Head of caudate nucleus (tissue), 42 donors: ENCODE measurements at places on chromosomes 5 and 9.

GRCh38 chr5:19782566-19782965 lies 205.4 kb downstream of the CDH18 start:
- no peak for DNase-seq

DNA sequence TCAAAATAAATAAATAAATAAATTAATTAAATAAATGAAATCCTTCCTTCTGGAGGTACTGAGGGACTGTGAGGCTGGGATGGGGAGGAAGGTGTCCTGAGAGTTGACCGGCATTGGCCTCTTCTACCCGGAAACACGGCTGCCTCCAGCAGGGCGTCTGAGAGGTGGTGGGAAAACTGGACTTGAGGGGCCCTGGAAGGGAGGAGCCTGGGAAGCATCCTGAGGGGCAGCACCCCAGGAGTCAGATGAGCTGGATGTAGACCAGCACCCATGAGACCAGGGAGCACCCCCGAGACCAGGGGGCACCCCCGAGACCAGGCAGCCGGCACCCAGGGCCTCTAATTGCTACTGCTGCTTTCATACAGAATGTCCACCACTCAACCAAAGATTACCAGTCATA lies 8.8 kb upstream of the NSMF start:
- DNase-seq: no peak

GRCh38 chr5:156414391-156414790 lies 87.4 kb downstream of the SGCD start:
- no peak for DNase-seq

DNA sequence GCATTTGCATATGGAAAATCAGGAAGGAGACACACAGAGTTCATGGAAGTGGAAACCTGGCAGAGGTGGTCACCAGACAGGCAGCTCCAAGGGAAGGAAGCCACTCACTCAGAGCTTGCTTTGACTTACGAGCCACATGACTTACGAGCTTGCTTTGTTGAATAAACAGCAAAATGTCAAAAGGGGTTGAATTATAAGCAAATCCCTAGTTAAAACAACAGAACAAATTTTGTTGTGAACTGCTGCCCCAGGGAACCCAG lies 164.3 kb downstream of the SYK start:
- DNase-seq: no peak

GRCh38 chr9:90441814-90442213 lies 200.8 kb downstream of the DIRAS2 start:
- no peak for DNase-seq

- no peak for DNase-seq
These were observed 12.1 kb upstream of the PTAR1 start for GRCh38 chr9:69771775-69772418.

GRCh38 chr9:27473111-27473529 lies 51.0 kb upstream of the IFNK start:
- peak; percentile 61 for DNase-seq

GRCh38 chr5:10671041-10672008 lies 89.7 kb downstream of the DAP start:
- no peak for DNase-seq

DNA sequence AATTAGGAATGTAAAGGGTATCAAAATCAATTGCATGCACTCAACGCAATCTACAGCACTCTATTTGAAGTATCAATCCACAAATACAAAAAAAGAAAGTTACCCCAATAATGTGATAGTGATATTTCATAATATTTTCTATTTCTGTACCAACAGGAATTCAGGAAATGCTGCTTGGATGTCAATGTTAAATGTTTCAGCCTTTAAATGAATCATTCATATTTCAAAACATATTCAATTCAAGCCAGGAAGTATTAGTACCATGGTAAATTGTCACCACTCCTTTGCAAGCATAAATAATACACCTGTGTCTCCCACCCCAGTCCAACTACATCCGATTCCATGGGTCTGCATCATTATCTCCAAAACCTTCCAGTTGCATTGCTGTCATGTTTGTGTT lies 1185.5 kb upstream of the CDH18 start:
- no peak for DNase-seq

GRCh38 chr5:35777358-35778087 lies 79.2 kb upstream of the IL7R start:
- DNase-seq: peak; percentile 57

DNA sequence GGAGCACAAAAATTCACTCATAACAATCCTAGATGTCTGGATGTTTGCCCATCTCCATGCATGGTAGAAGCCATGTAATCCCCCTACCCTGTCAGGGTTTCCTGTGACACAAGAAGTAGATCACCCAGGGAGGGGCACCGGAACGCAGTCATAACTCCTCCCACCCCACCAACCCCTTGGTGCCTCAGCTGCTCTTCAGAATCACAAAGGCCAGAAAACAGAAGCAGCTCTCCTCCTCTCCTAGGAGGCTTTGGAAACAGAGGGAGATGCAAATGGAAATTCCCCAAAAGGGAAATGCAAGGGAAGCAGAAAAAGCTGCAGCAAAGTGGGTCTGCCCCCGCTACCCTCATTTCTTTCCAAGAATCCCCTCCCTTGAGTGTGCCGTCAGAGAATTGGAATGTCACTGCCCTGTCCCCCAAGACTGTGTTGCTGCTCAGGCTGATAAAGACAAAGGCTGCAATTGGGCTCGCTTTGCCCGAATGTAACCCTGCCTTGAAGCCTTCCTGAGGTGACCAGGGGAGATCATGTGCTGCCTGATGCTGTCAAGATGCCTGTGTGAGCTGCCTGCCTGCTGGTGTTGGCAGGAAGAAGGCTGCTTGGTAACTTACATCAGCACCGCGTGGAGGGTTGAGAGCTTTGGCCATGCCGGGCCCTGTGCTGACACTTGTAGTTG lies 65.5 kb upstream of the ABCA1 start:
- DNase-seq: peak; percentile 41

DNA sequence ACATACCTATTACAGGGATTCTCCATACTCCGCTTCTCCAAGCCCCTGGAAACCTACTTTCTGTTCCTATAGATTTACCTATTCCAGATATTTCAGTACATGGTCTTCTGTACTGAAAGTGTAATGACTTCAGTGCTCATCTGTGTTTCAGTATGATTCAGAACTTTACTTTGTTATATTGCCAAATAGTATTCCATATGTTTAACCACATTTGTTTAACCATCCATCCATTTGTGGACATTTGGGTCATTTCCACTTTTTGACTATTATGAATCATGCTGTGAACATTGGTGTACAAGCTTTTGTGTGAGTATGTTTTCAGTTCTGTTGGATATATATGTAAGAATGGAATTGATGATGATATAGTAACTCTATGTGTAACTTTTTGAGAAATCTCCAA lies 188.9 kb downstream of the PDZD2 start:
- no peak for DNase-seq

GRCh38 chr9:2130941-2131340 lies 115.8 kb downstream of the SMARCA2 start:
- no peak for DNase-seq

DNA sequence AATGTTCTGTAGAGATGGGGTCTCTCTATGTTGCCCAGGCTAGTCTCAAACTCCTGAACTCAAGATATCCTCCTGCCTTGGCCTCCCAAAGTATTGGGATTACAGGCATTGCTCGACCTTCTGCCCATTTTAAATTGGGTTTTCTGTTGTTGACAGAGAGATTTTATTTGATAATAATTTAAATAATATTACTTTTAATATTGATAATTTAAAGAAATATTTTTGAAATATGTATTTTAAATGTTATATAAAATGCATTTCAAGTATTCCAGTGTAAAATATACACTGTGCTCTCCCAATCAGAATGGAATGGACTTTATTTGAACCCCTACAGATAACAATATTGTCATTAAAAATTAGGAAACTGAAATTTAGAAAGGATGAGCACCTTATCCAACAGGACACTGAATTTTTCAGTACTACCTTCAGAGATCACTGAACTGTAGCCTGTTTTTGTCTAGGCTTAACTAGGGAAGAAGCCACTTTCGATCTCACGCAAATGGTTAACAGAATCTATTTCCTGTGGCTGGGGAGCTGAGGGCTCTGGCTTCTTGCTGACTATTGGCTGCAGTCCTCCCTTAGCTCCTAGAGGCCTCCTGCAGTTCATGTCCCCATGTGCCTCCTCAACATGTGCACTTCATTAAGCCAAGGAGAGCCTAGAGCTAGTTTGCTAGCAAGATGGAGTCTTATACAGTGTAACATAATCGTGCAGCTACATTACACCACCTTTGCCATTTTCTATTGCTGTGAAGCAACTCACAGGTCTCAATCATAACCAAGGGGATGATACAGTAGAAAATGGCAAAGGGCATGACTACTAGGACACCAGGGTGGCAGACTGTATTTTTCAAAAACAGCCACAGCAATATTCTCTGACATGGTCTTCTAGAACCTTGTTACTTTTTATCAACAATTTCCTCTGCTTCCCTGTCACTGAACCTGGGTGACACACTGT lies 150.0 kb downstream of the CDC42SE2 start:
- no peak for DNase-seq

DNA sequence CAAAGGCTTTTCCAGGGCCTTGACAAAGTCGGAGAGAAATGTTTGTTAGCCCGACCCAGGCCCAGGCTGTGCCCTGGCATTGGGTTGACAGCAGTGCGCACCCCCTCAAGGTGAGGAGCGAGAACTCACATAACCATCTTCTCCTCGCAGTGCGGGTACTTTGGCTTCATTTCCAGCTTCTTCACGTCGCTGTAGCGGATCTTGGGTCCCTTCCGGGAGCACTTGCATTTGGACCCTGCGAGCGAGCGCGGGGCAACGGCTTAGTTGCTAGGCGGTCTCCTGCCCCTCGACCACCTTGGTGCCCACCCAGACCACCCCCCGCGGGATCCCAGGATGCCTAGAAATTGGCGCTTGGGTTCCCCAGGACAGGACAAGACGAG lies 496 bp downstream of the CXCL14 start:
- DNase-seq: no peak

GRCh38 chr5:168417731-168418429 lies 68.4 kb upstream of the RARS1 start:
- no peak for DNase-seq

- DNase-seq: no peak
These were observed 7.7 kb downstream of the ICE1 start for GRCh38 chr5:5430136-5430535.

GRCh38 chr5:131661933-131662332 lies 26.9 kb upstream of the RAPGEF6 start:
- no peak for DNase-seq

GRCh38 chr5:109318455-109319108 lies 91.2 kb downstream of the PJA2 start:
- DNase-seq: peak; percentile 30

DNA sequence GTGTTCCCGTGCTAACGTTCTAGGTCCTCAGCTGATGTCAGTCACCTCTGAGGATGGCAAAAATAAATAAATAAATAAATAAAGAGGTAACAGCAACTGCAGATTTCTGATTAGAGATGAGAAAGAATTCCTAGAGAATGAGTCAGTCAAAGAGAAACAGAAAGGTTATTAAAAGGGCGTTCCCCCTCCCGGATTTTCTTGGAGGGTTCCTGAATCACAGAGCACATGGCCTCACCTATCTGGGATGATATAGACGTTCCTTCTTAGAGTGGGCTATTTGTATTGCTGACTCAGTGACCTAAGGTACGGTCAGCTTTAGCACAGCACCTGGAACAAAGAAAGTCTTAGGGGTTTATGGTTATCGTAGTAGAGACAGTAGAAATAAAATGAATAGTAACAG lies 30.6 kb downstream of the HTR4 start:
- no peak for DNase-seq

DNA sequence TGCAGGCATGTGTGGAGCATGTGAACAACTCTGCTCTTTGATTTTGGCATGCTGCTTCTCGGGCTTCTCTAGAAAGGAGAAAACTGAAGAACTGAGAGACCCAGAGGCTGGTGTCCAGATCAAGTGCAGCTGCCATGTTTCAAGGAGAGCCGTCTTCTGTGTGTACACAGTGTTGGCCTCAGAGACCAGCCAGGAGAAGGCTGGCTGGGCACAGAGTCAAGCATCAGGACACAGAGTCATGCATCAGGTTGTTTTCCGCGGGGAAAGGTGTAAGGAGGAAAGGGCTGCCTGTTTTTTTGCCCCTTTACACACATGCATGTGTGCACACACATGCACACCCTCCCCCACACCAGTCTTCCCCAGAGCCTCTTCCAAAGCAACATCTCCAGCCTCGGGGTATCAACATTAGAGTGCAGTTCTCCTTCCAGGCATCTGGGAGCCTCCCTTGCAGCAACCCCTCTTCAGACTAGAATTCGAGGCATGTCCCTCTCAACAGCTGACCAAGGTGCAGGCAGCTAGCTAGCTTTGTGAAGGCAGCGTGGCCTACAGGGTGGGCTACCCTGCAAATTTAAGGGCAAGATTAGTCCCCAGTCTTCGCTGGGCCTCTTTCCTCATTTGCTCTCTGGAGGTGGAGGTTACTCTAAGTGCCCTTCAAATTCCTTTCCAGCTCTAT lies 180.9 kb downstream of the AOPEP start:
- DNase-seq: no peak

GRCh38 chr5:142500227-142500905 lies 175.5 kb upstream of the SPRY4 start:
- no peak for DNase-seq

GRCh38 chr5:126680191-126680817 lies 79.6 kb downstream of the PHAX start:
- no peak for DNase-seq

GRCh38 chr5:128109138-128109537 lies 25.6 kb downstream of the SLC12A2 start:
- DNase-seq: no peak

DNA sequence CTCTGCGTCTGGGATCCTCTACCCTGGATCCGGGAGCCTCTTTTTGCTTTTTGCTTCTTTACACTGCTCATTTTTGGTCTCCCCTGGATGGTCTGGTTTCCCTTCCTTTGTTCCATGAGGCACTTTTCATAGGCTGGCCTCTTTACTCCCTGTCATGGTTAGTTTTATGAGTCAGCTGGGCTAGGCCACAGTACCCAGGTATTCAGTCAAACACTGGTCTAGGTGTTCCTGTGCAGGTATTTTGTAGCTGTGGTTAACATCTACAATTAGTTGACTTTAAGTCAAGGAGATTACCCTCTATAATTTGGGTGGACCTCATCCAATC lies 17.5 kb downstream of the ANKRD33B start:
- no peak for DNase-seq

- DNase-seq: no peak
These were observed 142.8 kb downstream of the TMEM38B start for GRCh38 chr9:105836936-105837660.

GRCh38 chr9:71879644-71880174 lies 31.3 kb downstream of the ABHD17B start:
- no peak for DNase-seq

DNA sequence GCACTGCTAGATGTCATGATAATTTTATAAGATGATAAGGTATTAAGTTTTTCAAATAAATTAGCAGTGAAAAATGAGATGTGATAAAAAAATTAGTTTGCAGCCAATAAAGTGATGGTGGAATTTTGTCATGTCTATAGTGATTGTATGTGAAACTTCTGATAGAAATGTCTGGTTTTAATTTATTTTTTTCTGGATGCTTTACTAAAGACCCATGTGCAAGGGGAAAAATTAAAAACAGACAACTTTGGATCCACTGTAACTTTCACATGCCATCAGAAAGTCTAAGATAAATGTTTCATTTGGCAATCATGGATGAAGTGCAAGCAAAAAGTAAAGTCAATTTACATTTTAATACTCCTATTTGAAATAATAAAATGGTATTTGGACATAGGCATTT lies 4.4 kb upstream of the NDUFS4 start:
- no peak for DNase-seq

GRCh38 chr9:83435301-83435700 lies 102.9 kb downstream of the FRMD3 start:
- no peak for DNase-seq
